NCI-H1092 treated with DMSO at 0.1 percent for 48 hours (cell line): ENCODE measurements at places on chromosomes 12 and 14.

DNA sequence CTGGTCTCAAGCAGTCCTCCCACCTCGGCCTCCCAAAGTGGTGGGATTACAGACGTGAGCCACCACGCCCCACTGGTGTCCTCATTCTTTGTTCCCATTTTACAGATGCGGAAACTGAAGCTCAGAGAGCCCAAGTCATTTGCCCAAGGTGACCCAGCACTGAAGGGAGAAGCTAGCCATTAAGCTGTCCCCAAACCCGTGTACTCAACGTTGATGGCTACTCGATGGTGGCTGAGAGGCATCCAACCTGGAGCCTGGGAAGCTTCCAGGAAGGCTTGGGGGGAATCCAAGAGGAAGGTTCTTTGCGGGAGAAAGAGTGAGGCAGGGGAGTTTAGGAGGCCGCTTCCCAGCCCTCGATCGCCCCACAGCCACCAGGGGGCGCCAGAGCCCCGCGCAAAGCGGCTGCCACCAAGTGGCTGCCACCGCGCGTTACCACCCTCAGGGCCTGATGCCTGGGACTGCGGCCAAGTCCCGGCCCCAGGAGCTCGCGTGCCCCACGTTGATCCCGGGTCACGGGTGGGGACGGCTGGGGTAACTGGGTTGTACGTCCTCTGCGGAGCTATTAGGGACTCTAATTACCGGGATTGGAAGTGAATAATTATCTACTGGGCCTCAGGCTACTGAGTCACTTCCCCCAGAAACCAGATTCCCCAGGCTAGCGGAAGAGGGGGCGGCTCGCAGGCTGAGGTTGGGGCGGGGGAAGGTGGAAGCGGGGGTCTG lies 8.8 kb upstream of the SH2B3 start:
- DNase-seq = peak; percentile 45

- no peak for DNase-seq
Observed at GRCh38 chr12:66237505-66238175, 48.6 kb downstream of the IRAK3 start.

DNA sequence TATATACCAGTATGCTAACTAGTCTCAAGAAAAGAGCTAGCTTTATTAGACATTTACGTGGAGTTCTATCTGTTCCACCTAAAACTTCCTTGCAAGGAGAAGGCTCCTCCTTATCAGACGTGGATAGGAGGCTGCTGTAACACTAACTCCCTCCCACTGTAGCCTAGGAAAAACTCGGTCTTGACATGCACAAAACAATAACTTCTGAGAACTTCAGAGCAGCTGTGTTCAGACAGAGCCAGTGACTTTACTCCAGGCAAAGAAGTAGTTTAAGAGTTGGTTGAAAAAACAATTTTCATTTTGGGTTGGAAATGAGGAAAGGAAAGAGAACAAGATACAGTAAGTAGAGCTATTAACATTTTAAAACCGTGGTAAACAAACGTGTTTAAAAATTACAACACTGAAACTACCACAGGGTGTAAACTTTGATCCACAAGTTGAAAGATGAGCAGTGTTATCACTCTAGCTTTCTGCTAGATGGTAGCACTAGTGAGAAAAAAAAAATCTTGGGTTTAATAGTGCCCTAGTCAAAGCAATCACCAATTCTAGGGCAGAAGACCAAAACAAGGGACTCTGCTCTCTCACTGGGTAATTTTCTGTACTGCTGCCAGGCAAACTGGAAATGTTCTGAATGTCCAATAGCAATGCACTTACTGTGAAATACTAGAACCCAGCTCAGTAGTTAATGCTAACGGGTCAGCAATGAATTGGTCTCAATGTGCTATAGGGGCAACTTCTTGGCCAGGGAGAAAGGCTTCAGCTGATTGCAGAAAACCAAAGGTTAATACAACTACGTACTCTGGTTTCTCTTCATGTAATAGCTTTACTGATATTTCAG lies 2.4 kb downstream of the ATF7 start:
- DNase-seq = no peak

DNA sequence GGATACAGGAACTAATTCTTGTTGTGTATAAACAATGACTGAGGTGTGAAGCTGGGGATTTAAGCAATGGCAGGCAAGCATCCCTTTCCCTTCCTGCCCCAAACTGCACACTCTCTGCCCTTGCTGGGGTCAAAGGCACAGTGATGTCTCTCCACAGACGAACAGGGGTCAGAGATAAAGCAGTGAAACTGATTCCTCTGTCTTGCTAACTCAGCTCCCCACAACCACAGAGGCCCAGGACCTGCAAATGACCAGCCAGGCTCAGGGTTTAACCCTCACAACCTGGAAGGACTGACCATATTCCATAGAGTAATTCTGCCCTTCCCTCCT lies 67.2 kb downstream of the CCDC88C start:
- no peak for DNase-seq

- no peak for DNase-seq
Observed at GRCh38 chr12:64218597-64218996, 3.5 kb downstream of the KICS2 start.

- DNase-seq = no peak
Observed at GRCh38 chr12:22101749-22102243, 55.8 kb downstream of the CMAS start.

DNA sequence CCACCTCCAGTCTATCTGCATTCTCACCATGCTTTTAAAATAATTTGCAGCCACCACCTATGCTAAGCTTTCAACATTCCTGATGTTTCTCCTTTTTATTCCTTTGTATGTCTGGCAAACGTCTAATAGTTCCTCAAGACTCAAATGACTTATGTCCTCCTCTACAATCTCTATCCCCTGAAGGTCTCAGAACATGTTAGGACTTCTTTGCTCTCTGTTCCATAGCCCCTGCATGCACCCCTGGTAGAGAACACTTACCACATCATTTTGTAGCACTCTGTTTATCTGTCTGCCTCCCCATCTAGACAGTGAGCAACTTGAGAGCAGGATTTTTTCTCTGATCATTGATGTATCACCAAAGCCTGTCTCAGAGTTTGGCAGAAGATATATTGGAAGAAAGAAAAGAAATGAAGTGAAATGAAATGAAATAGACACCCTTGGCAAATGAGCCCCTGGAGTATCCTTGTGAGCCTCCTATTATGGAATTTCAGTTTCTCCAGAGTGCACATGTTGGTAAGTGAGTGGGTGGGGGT lies 1231.2 kb upstream of the FLRT2 start:
- no peak for DNase-seq

GRCh38 chr12:5723711-5724252 lies 221.3 kb downstream of the ANO2 start:
- no peak for DNase-seq

DNA sequence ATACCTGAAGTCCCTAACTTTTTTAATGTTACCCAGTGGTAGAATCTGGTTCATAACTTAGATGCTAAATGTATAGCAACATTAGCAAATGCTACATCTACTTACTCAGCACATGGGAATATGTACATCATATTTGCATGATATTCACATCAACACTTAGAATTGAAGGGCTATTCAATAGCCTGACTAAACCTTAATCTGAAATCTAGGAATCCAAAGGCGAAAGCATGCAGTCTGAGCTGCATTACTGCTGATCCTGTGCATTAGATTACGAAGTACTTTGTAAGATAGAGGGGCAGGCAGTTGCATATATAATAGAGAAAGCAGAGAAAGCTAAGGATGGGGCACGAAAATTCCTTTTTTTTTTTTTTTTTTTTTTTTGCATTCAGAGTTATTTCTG lies 40.4 kb downstream of the SLC38A4 start:
- DNase-seq = no peak

- DNase-seq = no peak
Observed at GRCh38 chr14:69620211-69620611, 8.8 kb downstream of the SUSD6 start.

DNA sequence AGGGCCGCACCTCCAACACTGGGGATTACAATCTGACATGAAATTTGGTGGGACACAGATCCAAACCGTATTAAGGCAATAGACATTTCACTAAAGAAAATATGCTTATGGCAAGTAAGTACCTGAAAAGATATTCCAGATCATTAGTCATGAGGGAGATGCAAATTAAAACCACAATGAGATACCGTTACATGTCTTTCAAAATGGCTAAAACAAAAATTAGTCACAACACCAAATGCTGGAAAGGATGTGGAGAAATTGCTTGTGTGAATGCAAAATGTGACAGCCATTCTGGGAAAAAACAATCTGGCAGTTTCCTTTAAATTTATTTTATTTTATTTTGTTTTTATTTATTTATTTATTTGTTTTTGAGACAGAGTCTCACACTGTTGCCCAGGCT lies 82.3 kb upstream of the PTGDR start:
- DNase-seq = no peak

GRCh38 chr12:93009533-93009932 lies 80.4 kb upstream of the EEA1 start:
- DNase-seq = no peak

DNA sequence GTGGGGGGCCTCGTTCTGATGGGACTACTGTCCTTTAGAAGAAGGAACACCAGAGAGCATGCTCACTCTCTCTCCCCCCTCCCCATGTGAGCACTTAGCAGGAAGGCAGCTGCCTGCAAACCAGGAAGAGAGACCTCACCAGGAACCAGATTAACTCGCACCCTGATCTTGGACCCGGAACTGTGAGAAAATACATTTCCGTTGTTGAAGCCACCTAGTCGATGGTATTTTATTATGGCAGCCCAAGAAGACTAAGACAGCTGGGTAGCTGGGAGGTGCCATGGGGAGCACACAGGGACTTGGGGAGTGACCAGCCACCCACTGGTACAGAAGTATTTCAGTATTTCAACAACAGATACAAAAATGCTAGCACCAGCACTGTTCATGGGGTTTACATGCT lies 59.0 kb downstream of the VCPKMT start:
- no peak for DNase-seq

GRCh38 chr14:53979747-53980642 lies 23.4 kb upstream of the BMP4 start:
- no peak for DNase-seq

DNA sequence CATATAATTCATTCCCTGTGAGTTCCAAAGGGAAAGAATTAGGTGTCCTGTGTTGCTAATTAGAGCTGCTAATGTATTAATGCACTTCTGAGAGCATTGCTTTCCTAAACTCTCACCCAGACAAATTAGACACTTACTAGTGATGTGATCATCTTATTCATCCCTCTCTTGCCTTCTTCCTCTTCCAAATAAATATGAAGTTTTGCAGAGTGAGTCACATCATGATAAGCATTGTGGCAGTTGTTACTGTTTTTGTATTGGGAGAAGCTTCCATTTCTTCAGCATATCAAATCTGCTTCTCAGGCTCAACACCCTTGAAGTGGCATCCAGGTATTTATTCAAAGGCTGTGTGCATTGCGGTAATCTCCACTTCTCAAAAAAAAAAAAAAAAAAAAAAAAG lies 37.3 kb upstream of the E2F7 start:
- no peak for DNase-seq

GRCh38 chr12:51388069-51388799 lies 3.0 kb downstream of the GALNT6 start:
- DNase-seq = no peak

GRCh38 chr12:110037315-110037714 lies 11.0 kb downstream of the C12orf76 start:
- DNase-seq = no peak

- DNase-seq = peak; percentile 50
Observed at GRCh38 chr12:49776413-49776812, 35.1 kb downstream of the TMBIM6 start.

GRCh38 chr14:67666750-67667449 lies 7.5 kb downstream of the VTI1B start:
- peak; percentile 41 for DNase-seq

DNA sequence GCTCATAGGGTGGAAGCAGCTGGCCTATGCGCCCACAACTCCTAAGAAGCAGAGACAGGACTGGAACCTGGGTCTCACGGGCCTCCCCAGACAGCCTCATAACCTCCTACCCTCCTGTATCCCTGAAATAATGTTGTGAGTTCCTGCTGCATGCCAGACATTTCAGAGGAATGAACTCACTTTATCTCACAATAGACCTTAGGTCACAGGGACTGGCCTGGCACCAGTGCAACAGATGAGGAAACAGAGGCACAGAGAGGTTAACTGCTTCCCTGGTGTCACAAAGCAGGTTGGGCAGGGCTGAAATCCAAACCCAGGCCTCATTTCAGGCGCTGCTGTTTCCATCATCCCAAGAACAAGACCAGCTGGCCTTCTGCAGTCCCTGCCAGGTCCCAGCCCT lies 5.3 kb downstream of the PHETA1 start:
- DNase-seq = no peak

GRCh38 chr14:84250893-84251292 lies 1279.1 kb upstream of the FLRT2 start:
- no peak for DNase-seq

DNA sequence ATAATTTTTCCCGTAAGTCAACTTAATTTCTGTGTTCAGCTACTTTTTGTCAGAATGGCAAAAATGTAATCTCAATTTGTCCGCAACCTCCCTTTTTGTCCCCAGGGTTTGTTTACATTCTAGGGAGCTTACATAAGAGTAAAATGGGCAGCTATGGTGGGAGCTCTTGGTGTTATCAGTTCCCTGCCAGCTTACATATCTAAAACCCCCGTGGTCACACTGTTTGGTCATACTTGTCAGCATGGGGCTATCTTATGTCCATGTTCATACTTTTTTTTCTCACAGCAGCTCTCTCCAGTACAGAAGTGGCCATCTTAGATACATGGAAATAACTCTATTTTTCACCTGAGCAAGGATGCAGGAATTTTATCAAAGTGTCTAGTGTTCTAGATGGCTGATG lies 16.7 kb downstream of the SLCO1C1 start:
- no peak for DNase-seq

GRCh38 chr12:6292606-6293005 lies 17.9 kb upstream of the PLEKHG6 start:
- DNase-seq = no peak

DNA sequence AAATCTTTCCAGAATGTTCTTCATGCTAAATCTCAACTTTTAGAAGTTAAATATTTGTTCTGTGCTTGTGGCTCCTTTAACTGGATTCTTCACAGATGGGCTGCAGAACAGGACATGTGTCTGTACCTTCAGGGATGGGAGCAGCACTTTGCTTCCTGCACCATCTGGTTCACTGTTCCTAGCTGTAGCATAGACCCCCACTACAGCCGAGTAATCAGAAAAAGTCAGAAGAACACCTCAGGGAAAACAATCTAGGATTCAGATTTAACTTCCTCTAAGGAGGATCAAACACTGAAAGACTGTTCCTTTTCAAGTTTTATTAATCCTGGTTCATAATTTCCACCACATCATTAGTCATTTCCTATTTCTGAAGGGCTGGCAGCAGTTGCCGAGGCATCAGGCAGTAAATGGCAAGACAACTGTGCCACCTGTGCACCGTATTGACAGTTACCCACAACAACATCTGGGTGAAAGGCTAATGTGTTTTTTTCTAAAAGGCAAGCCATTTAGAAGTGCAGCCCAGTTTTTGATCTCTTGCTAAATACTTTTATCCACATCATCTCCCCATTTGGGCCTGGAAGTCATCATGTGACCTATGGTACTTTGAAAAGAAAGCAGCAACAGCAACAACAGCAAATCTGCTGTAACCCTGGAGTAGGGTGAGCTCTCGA lies 212.8 kb upstream of the BMP4 start:
- DNase-seq = no peak

DNA sequence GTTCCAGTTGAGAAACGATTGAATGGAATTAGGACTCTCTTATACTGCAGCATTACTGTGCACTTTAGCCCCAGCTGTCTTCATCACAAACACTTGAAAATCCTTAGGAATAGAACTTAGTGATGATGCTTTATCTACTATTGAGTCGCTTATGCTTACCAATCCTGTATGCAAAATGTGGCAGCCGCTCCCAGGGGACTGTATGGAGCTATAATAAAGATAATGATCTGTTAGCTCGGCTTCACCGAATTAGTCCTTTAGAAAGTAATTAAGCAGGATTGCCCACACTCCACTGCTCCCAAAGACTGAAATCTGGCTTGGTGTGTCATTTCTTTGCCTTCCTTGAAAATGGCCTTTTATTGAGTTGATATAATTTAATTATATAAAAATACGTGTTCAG lies 10.6 kb downstream of the EML1 start:
- DNase-seq = peak; percentile 39
